ENCODE measurements at places on chromosomes 5 and 9. TPM values are rescaled to one million over a fixed set of nuclear protein-coding genes. Genes with fewer than 3 reads are reported as not detected.
A peak's percentile ranks its signal among the peaks of the same experiment; 100 is the strongest.

DNA sequence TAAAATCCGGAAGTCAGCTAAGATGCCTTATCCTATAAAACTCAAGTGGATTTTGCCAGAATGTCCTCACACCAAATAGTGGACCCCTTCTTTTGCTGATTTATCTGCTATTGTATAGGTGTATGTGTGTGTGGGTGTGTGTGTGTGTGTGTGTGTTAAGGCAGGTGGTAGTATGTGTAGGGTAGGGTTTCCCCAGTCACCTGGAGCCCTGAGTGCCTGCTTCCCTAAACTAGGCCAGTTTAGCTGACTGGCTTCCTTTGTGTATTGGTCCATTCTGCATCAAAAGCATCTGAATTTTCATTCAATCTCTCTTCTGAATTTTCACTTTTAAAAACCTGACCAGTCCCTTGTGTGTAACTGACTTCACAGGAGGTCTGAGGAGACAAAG, 42.2 kb upstream of the LCP2 start:
- DNase-seq, result no peak
- no peaks in the 10 kb centered on the region for H3K4me1 ChIP-seq
- no peak overlapping the region for H3K4me3 ChIP-seq

DNA sequence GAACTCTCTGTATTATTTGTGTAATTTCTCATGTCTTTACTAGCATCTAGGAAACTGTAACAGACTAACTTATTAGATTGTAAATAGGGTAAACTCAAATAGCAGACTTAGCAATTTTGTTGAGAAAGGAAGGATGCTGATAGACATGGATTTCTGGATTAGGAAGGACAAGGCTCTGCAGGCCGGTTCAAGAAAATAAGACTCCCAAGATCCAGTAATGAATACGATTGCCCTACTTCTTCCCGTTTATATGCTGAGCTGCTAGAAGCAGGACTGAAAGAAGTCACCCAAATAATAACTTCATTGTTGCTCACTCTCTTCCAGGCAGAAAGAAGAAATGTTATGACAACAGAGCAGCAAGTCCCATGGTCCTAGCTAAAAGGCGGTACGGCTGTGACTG, 22.8 kb upstream of the C9orf40 start:
- H3K27ac ChIP-seq, result no peak overlapping the region
- no peak overlapping the region for H3K4me3 ChIP-seq
- no peaks in the 10 kb centered on the region for H3K4me1 ChIP-seq
- DNase-seq, result no peak
- H3K27me3 ChIP-seq, result no peaks in the 10 kb centered on the region

GRCh38 chr9:95507464-95508241, 9.1 kb downstream of the PTCH1 start:
- H3K36me3 ChIP-seq, result no peaks in the 10 kb centered on the region
- peak; percentile 50 for DNase-seq
- no peaks in the 10 kb centered on the region for H3K4me1 ChIP-seq
- peak overlapping the region; percentile 88 for H3K27ac ChIP-seq
- H3K27me3 ChIP-seq, result no peaks in the 10 kb centered on the region

DNA sequence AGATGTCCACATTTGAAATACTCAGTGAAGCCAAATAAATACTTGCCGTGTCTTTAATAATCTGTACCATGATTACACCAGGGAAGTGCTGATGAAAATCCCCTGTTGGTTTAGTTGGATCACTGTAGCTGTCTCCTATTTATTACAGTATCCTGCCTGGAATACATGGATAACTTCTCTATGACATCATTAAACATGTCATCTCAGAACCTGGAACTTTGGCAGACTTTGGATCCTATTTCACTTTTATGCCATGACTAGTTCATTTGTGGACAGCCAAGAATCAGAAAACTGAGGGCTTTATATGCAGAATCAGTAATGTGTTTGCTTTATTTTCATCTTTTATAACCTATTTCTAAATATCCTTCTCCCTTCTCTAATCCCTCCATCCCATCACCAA, at the start of gene TXNDC8:
TXNDC8 (minus strand) TSS at position 137 of the 400 bp plus-strand sequence.
- no peak for DNase-seq
- no peak within 1 kb of the TSS for H3K27ac ChIP-seq
- no peaks in the 10 kb centered on the region for H3K4me1 ChIP-seq
- no peaks in the 10 kb centered on the region for H3K27me3 ChIP-seq
- no peak within 1 kb of the TSS for H3K4me3 ChIP-seq
- H3K36me3 ChIP-seq, result no peaks in the 10 kb centered on the region

DNA sequence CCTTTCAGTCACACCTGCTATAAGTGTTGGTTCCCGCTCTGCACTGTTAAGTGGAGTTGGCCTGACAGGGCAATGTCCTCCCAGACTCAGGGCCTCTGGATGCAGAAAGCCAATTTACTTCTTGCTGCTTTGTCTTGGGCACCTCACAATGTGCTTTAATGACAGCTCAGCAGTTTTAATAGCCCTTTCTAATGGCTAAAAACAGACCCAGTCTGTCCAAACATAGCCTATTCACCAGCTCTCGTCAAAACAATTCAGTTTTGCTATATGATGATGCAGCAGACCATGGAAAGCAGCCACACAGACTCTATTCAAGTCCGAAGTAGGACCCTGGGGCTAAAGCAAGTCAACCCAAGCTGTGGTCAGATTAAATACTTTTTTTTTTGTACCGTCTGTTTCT, 529.1 kb upstream of the SEMA6A start:
- H3K27me3 ChIP-seq, result no peaks in the 10 kb centered on the region
- DNase-seq, result no peak
- H3K4me1 ChIP-seq, result no peaks in the 10 kb centered on the region
- H3K36me3 ChIP-seq, result no peaks in the 10 kb centered on the region
- no peak overlapping the region for H3K27ac ChIP-seq

Gene GRM6
- total RNA-seq, result not detected

Gene INSL4
- total RNA-seq, result not detected

Measured in breast epithelium (tissue), 4 donors.